ENCODE measurements at places on chromosomes 1 and 21.

DNA sequence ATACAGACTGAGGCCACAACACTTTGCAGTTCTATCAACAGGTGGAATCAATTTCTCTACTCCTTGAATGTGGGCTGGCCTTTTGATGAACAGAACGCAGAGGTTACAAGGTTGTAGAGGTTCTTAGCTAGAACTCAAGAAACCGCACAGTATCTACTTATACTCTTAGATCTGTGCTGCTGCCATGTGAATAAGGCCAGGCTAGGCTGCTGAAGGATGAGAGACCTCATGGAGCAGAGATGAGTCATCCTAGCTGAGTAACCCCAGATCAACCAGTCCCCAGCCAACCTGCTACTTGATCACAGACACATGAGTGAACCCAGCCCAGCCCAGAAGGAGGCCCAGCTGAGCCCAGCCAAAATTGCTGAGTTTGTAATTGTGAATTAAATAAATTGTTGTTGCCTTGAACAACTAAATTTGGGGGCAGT, 35.3 kb upstream of the BCAR3 start:
- no peak for DNase-seq

DNA sequence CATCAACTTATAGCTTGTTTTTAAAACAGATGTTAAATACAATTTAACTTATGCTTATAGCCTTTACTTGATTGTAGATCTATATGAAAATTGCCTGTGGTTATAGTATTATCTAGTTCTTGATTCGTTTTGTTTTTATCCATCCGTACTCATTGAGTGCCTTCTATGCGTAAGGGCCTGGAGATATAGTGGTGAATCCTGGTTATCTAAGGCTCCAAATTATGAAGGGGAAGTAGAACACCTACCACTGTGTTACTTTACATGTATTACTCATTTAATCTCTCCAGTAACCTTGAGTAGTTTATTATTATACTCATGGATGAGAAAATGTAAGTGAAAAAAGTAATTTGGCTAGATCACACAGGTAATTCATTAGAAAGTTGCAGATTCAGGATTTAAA, 121.8 kb downstream of the OSBPL9 start:
- DNase-seq, result no peak

DNA sequence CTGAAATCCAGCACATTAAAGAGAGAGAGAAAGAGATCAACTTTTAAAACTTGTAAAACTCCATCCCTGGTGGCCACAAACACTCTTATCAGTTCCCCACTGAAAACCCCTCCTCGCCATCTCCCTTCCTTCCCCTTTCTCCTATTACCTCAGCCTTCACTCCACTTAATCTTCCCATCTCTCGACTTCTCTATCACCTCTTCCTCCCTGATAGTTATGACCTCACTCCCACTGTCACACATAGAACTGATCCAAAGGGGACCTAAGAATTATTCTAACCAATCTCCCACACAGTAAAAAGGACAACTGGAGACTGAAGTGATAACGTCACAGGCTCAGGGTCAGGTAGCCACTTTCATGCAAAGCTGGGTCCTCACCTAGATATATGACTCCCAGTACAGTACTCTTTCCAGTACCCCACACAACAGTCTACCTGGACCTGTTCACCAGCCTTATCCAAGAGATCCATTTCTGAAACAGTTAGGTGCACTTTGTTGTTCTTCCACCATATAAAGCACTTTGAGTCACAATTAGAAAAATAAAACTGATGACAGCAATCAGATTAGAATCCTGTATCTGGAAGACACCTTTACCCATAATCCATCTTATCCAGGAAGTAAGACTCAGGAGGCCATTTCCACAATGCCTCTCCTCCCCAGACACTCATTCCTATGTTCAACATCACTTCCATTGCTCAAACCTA, 324.8 kb downstream of the SMYD3 start:
- no peak for DNase-seq

DNA sequence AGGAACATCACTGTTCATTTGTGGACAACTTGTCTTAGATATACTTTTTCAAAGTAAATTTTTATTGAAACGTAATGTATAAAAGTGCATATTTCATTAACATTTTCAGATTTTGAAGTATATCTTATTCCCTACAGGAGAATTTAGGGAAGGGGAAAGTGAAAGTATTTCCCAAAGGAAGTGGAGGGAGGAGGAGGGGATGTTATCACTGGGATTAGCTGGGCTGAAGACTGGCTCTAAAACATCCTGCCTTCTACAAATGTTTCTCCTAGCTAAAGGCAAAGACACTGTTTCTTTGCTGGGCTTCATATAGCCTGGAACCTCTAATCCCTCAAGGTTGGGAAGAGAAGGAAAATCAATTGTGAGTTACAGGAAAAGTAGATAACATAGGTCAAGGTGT, 7.1 kb upstream of the ZNF697 start:
- DNase-seq, result no peak

GRCh38 chr1:227899141-227899819, 48.5 kb downstream of the WNT9A start:
- DNase-seq, result no peak

- no peak for DNase-seq
Measured at GRCh38 chr1:59422921-59423575, 126.2 kb downstream of the FGGY start.

GRCh38 chr1:240719953-240720700, 108.2 kb upstream of the GREM2 start:
- no peak for DNase-seq

- no peak for DNase-seq
Measured at GRCh38 chr1:18743233-18743632, 112.6 kb downstream of the PAX7 start.

DNA sequence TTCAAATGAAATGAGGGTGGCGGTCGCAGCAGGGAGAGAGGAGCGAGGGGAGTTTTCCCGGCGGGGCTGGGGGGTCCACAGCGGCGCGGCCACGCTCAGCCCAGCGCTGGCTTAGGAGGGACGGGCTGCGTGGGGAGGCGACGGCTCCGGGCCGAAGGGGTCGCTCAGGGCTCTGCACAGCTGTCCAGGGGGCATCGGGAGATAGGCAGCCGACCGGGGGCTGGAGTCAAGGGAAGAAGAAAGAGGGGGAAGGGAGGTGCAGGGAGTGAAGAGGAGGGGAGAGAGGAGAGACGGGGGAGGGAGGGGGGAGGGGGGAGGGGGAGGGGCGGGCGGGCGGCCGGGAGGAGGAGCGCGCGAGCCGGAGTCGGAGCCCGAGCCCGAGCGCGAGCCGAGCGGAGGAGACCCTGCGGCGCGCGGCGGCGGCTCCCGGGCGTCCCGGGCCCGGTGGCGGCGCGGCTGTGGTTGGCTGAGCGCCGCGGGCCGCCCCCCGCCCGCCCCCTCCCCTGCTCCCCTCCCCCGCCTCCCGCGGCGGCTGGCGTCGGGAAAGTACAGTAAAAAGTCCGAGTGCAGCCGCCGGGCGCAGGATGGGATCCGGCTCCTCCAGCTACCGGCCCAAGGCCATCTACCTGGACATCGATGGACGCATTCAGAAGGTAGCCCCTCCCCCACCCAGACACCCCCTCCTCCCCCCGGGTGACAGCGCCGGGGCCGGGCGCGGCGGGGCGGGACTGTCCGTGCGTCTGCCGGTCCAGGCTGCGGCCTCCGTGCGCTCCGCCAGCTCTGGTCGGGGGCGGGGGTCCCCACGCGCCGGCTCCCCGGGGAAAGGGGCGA, at the start of gene PDE9A:
Gene PDE9A (plus strand): TSS at position 391 of the 831 bp plus-strand sequence. CDS start 194 bp downstream, at position 585.
- DNase-seq, result no peak

GRCh38 chr1:94253456-94254017, 16.2 kb upstream of the ARHGAP29 start:
- no peak for DNase-seq

DNA sequence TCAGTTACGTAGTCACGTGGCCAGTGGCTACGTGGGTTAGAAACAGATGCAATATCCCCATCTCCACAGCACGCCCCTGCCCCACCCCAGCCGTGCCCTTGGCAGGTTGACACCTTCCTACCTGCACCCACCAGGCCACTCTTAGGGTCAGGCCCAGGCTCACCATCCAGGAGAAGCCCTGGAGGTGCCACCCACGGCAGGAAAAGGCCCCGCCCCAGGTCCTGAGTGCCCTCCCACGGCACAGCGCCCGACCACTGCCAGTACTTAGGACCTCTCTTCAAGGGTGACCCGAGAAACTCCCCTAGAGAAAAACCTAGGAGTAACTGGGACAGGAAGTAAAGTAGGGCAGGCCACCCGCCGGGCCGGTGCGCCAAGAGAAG, 1.5 kb downstream of the C1orf35 start:
- no peak for DNase-seq

- DNase-seq, result no peak
Measured at GRCh38 chr1:46621930-46622329, 5.3 kb upstream of the MOB3C start.

GRCh38 chr1:235077571-235078479, 50.8 kb downstream of the TOMM20 start:
- no peak for DNase-seq

GRCh38 chr1:180954801-180955165, 42.1 kb downstream of the KIAA1614 start:
- no peak for DNase-seq

DNA sequence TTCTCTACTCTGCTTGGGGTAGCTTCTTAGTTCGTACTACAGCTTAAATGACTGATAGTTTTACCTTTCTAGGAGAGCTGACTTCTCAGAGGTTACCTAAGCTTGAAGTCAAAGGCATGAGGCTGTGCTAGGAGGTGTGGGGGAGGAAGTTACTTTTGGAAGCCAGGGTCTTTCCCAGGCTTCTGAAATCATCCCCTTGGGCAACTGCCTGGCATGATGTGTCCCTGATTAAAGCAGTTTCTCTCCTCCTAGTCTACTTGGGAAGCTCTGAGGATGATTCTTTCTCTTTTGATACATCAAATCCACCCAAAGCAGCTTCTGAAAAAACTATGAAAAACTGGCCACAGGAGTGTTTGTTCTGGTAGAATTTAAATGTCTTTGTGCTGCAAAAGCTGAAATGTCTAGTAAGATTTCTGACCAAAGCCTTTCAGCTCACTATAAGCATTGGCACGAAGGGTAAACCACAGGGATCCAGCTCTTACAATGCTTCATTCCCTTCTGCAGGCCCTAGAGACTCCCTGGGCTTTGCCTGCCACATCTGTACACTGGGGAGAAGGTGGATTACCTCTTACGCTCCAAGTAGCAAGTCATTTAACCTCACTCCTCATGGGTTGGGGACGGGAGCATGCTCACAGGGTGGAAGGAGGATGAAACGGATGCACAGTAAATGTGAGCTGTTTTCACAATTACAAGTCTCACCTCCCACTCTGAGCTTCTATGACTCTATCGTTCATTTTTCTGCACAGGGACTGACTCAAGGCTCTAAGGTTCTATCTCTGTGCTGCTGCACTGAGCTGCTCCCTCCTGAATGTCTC, 59.6 kb downstream of the RUNX1 start:
- DNase-seq, result peak; percentile 32

- no peak for DNase-seq
Measured at GRCh38 chr1:203217139-203217655, 12.3 kb downstream of the CHIT1 start.

GRCh38 chr1:220734571-220735326, 13.4 kb upstream of the MTARC2 start:
- DNase-seq, result no peak

DNA sequence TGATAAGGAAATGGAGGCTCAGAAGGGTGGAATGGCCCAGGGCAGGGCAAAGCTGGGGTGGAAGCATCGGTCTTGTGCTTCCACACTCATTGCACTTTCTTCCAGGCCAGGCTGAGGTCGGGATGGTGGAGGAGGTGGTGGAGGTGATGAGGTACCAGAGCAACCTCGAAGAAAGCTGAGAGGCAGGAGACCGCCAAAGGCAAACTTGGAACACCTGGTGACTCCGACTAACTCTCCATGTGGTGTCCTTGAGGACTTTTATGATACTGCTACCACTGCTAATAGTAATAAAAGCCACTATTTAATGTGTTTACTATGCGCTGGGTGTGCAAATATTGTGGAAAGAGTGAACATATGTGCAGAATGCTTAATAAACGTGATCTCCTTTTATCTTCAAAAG, 16.9 kb upstream of the BTG2 start:
- DNase-seq, result no peak

DNA sequence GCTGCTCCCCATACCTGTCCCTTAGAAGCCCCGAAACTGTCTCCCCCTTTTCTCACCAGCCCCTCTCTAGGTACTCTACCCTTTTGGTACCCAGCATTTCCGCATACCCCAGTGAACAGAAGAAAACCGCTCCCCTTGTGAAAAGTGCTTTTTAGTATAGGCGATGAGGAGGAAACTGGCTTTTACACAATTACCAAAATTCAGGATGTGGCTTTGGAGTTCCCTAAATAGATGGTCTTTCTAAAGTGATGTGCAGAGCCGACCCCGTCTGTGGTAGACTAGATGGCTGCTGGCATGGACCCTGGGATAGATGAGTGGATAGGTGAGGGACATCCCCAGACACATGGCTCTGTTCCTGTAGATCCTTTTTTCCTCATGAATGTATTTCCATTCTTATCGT, 2.6 kb upstream of the PER3 start:
- no peak for DNase-seq

GRCh38 chr21:33406493-33406892, 3.3 kb downstream of the IFNGR2 start:
- DNase-seq, result no peak

DNA sequence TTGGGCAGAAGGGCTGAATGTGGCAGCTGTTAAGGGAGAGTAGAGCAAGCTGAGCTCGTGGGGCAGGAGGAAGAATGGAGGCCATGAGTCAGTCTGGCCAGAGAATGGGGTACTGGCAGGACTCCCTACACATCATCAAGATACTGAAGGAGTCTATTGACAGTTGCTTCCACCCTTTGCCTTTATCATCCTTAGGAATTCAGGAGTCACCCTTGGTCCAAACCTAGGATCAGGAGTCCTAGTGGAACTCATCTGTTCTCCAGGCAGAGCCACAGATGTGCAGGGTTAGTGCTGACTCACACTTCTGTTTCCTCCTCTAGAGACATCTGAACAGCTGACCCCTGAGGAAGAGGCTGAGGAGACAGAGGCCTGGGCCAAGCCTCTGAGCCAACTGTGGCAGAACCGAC, 18.7 kb upstream of the ST3GAL3 start:
- DNase-seq, result no peak

DNA sequence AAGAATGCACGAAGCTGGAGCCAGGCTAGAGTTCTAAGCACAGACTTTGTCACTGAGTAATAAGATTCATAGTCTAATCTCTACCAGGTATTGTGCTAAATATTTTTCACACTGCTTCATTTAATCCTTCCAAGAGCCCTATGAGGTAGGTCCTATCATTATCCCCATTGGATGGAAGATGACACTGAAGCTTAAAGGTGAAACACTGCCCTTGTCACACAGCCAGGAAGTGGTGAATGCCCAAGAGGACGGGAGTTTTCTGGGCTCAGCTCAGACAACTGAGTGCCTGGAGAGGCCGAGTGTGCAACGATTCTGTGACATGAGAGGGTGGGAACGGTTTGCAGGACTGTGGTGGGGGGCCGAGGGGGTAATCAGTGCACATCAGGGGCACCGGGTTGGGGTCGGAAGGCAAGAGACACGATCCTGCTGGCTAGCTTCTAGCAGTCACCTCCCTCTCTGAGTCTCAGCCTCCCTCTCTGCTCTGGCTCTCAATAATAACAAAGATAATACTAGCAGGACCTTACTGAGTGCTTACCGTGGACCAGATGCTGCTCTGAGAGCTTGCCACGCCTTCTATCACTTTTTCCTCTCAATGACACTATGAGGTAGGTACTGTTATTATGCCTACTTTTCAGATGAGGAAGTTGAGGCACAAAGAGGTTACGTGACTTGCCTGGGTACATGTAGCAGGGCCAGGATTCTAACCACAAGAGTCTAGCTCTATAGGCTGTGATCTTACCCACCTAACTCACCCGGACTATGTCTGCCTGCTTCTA, 12.4 kb downstream of the KCNQ4 start:
- DNase-seq, result no peak

All from stimulated activated CD4-positive, alpha-beta T cell treated with anti-CD3 and anti-CD28 coated beads, Interleukin-1b, Interleukin-23, amount 100 ng/mL, for 4 hours (primary cell).